ENCODE measurements at places on chromosomes 7 and 10.

- DNase-seq = no peak
Measured at GRCh38 chr10:117237401-117237991, 3.4 kb upstream of the SLC18A2 start.

DNA sequence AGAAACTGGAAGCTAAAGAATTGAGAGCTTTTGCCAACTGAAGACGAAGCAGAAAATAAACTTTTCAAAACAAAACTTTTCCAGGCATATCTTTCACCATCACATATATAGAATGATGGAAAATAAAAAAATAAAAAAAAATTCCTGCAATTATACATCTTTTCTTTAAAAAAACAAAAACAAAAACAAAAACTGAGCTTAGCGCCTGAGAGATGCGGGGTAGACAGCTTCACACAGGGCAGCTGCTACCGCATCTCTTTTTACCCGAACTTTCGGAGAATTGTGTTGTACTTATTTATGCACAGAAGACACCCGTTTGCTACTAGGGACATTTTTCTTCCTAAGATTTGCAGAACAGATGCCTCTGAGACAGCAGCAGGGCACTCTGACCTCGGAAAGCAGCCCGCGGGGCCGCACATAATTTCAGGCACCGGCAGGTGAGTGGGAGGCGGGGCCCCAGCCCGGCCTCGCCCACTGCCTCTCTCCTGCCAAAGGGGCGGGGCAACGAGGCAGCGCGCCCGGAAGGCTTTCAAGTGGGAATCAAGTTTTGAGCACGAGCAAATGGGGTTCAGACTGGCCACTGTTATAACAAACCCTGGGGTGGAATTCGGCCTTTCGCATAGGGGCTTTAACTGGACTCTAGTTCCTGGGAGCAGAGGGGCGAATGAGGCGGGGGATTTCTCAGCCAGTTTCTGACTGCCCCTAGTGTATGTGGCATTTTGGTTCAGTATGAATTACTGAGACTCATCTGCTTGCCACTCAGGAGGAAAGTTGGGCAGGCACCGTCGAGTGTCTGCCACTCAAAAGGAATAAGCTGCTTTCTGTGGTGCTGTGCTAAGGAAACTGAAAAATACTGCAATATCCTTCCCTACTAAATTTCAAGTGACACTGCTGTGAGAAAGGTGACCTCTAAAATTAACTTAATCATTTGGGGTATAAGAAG is 18.5 kb upstream of the FAM133B start:
- no peak for DNase-seq

DNA sequence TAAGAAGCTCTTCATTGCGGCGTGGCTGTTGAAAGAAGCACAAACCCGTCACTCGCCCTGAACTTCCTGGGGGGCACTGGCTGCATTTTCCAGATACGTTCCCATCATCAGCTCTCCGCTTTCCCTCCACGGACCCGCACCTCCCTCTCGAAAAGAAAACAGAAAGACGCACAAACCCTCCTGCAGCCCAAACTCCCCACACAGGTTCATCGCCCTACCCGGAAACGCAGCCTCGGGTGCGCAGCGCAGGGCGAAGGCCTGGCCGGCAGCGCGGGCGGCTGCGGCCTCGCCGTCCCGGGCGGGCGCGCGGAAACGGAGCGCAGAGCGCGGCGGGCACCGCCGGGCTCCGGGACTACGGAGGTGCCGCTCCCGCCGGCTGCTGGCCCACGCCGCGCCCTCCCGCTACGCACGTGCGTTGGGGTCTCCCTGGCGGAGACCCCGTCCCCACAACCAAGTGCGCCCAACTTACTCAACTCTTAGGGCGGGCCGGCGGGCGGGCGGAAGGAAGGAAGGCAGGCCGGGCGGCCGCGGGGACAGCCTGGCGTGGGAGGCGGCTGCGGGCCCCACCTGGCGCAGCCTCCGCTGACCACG is 822 bp downstream of the ZNF800 start:
- peak; percentile 4 for DNase-seq

DNA sequence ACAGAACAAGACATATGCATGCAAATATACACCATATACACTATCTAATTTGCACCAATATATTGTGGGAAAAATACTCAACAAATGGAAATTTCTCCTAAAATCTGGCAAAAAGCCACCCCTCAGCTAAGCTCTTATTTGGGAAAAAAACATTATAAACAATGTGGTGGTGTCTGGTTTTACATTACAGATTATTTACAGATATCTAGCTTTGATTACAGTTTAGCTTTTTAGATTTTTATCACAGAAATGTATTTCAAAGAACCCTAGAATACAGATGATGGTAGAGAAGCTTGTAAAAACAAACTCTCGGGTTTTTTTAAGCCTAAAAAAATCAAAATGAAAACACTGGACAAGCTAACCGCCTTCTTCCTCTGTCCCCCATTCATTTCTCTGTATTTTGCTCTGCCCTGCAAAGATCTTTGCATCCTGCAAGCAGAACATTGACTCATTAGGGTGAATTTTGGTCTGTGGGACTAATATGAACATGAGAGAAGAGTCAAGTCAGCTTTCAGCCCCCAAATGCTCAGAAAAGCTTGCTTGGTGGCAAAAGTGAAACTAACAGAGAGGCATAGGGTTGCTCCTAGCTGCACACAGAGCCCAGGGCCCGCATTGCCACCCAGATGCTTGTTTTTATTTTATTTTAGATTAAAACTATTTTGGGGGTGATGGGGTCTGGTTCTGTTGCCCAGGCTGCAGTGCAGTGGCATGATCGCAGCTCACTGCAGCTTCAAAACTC is 88.8 kb upstream of the LYZL1 start:
- DNase-seq = no peak

GRCh38 chr7:106074257-106074656 is 37.9 kb downstream of the SYPL1 start:
- no peak for DNase-seq

DNA sequence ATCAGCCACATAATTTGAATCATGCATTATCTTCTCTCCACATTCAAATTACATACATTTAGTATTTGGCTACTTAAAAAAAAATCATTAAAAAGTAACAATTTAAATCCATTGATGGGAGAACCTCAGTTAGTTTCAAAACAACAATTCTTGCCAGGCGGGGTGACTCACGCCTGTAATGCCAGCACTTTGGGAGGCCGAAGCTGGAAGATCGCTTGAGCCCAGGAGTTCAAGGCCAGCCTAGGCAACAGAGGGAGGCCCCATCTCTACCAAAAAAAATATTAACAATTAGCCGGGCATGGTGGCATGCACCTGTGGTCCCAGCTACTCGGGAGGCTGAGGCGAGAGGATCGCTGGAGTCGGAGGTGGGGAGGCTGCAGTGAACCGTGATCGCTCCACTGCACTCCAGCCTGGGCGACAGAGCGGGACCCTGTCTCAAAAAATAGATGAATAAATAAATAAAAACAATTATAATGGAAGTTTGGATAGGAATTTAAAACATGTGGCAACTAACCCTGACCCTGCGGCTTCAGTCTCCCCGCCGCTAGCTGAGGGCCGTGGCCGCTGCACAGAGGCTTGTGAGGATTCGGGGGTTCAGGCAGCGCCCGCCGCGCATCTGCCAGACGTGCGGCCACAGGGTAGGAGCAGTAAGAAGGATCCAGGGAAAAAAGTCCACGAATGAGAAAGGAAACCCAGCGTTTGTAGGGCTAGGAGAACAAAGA is 1.1 kb upstream of the CSGALNACT2 start:
- DNase-seq = no peak

DNA sequence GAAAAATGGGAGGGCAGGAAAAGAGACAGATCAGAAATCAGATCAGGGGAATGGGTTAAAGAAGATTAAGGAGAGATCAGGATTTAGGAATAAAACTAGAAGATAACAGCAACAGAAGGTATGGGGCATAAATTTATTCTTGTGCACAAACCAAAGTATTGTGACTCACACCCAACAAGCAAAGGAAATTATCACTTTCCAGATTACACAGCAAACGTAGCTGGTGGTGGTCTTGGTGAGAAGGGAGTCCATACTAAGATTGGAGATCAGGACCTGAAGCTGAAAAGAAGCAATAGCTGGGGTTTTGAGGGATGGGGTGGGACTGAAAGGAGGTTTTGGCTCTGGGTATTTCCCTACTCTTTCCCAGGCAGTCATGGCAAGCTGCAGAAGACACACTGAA is 3.5 kb upstream of the MYOZ1 start:
- DNase-seq = no peak

- no peak for DNase-seq
Measured at GRCh38 chr7:146177301-146177700, 60.7 kb downstream of the CNTNAP2 start.

- no peak for DNase-seq
Measured at GRCh38 chr7:72335561-72336381, 76.4 kb downstream of the CALN1 start.

DNA sequence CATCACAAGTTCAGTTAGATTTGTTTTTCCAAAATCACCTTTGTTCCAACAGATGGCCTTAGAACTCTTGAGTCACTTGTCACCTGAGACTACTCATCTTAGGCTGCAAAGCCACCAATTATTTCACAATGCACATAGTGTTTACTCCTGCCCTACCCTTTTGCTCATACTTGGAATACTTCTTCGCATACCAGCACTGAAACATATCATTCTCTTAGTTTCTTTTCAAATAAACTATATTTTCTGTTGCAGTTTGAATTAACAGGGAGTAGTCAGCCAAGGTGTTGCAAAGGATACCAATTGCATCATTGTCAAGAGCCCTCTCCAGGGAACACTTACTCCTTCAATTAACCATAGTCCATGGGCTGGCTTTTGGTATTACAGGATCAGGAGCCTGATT is 71.0 kb downstream of the CASD1 start:
- DNase-seq = no peak
